Activated naive CD8-positive, alpha-beta T cell treated with anti-CD3 and anti-CD28 coated beads, Interleukin-2, amount 10 ng/mL, durations not matched to agents 7 days and 5 days (primary cell): ENCODE measurements at places on chromosomes 1 and 21.

DNA sequence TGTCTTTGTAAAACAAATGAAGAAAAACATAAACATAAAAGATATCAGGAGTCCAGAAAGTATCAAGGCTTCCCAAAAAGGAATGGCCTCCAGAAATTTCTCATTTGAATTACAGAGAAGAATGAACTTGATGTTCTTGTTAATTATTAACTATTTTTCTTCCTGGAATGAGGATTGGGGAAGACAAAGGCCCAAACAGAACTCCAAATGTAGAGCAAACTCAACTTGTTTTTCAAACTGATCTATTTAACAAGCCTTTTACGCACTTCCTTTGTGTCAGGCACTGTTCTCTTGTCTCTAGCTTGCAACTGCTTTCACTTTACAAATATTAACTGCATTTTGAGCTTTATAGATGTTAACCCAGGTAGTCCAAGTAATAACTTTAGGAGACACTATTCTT is 45.5 kb downstream of the LAMC2 start:
- DNase-seq = no peak

GRCh38 chr21:45262616-45263015 is 25.1 kb downstream of the POFUT2 start:
- no peak for DNase-seq

DNA sequence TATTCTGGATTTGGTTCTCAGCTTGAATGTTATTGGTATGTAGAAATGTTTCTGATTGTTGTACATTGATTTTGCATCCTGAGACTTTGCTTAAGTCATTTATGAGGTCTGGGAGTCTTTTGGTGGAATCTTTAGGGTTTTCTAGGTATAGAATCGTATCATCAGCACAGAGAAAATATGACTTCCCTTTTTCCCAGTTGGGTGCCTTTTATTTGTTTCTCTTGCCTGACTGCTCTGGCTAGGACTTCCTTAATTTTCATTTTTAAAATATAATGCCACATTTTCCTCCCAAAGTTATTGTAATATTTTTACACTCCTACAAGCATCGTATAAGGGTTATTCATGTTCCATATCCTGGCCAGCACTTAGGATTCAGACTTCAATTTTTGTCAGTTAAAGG is 111.1 kb downstream of the FNBP1L start:
- no peak for DNase-seq

DNA sequence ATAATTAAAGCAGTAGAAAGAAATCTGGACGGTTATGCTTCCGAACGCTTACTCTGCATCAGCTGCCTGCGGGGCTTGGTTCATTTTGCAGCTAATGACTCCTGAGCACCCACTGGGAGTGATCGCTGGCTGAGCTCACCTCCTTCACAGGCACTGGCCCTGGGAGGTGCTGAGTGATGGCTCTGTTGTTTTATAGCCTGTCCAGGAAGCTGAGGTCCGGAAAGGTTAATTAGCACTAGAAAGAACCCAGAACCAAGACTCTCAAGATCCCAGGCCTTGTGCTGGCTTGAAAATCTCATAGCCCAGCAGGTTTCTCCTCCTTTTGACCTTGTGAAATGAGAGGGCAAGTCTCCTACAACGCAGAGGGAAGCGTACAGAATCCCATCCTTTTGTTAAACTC is 226.2 kb downstream of the AJAP1 start:
- DNase-seq = no peak

DNA sequence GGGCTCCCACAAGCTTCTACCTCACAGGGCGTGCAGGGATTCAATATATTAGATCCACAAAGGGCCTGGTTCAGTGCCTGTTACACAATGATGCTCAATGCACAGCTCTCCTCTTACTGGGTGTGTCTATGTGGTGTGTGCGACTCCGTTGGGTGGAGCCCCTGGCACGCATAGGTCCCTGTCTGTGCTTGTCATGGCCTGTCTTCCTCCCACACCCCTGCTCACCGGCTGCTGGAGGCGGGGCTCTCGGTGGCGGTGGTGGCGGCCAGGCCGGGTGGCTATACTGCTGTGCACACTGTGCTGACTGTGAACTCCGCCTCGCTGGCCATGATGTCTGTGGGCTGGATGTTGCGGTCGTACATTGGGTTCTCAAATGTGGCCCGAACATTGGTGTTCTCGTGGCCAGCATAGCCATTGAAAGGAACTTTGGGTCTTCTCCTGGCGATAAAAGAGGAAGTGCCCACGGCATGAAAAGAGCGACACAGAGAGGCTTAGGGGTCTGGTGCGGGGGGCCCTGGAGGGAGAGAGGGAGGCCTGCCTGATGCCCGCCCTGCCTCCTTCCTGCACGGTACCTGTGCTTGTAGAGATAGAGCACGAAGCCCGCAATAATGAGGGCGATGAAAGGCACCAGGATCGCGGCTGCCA is 46.9 kb downstream of the ZSCAN20 start:
- no peak for DNase-seq

DNA sequence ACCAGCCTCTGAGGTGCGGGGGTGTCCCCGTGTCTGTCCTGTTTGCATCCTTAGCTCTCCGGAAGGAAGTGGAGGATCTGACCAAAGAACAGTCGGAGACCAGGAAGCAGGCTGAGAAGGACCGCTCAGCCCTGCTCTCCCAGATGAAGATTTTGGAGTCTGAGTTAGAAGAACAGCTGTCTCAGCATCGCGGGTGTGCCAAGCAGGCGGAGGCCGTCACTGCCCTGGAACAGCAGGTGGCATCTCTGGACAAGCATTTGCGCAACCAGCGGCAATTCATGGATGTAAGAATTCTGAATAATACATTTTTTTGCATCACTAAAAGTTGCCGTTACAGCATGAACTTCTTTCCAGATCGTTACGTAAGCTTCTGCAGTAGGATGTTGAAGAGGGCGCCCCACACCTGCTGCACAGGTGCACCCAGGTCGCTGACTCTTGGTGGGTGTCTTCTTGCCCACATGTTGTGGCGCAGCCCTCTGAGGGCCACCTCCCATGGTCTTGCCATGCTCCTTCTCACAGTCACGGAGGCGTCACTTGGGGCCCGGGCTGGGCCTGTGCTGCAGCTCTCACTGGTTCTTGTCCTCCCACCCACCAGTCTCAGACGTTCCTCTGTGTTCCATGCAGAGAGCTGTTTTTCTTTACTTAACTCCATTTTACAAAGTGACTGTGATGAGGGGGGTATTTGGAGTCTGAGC is 61.3 kb upstream of the DIP2A start:
- DNase-seq = no peak
